ENCODE measurements at places on chromosomes 4 and X. TPM values are rescaled to one million over a fixed set of nuclear protein-coding genes. Genes with fewer than 3 reads are reported as not detected.

- DNase-seq: no peak
Measured at GRCh38 chrX:70301716-70302115, 11.8 kb downstream of the KIF4A start.

DNA sequence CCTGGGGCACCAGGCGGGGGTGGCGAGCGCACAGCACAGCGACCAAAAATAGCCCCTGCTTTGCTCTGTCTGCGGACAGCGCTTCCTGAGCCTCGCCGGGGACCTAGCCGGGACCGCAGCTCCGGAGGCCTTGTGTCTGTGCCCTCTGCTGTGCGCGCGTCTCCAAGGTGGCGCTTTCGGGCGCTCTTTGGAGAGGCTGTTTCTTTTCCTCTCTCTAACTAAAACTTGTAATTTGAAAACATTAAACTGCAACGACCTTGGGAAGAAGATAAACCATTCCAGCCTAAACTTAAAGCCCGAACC is 3.4 kb downstream of the ARX start:
- no peak for DNase-seq

GRCh38 chr4:56099378-56099786 is 150.6 kb downstream of the CEP135 start:
- no peak for DNase-seq

- DNase-seq: no peak
Measured at GRCh38 chrX:66632981-66633380, 5.9 kb downstream of the EDA2R start.

- DNase-seq: no peak
Measured at GRCh38 chrX:32687379-32687778, 524.0 kb downstream of the DMD start.

GRCh38 chrX:71214604-71215337 is 8.3 kb upstream of the GJB1 start:
- DNase-seq: no peak

DNA sequence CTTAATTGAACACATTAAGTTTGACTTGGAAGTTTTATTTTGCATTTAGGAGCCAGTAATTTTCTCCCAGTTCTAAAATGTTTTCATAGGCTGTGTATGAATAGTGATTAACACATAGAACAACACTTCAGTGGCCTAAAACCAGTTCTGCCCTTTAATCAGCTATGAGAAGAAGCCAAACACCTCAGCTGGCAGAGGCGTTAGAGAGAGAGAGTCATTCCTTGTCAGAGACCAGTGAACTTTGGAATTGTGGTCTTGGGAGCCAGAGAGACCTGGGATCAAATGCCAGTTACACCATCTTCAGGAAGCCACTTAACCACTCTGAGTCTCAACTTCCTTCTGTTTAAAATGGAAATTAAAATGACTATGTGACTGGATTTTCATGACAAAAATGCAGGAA is 39.3 kb upstream of the PRPS2 start:
- DNase-seq: no peak

DNA sequence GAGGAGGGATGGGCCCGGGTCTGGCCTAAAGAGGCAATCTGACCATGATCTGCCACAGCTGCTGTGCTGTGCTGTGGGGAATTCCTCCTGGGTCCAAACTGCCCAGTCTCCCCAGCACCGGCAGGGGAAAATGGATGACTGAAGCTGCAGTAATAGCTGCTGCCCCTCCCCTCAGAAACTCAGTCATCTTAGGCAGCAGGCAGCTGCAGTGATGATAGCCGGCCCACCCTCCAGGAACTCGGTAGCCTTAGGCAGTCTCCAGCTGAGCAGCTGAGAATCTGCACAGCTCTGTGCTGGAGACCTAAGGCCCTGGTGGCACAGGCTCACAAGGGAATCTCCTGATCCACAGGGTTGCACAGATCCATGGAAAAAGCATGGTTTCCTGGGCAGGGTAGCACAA is 113.4 kb upstream of the USP38 start:
- no peak for DNase-seq

- no peak for DNase-seq
Measured at GRCh38 chrX:41973208-41973607, 49.9 kb upstream of the CASK start.

DNA sequence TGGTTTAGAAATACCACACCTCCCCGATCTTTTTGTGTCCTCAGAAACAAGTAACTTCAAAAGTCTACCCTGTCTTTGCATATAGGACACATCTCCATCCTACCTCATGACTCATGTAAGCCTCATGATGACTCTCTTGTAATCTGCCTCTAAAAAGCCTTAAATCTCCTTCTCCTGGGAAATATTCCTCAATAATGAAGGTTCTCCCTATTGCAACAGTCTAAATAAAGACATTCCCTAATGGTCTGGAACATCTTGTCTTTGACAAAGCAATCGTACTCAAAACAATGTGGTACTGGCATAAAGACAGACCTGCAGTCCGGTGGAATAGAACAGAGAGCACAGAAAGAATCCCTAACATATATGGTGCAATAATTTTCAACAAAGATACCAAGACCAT is 257.7 kb downstream of the OPHN1 start:
- no peak for DNase-seq

GRCh38 chrX:31099536-31100090 is 27.8 kb upstream of the FTHL17 start:
- no peak for DNase-seq

DNA sequence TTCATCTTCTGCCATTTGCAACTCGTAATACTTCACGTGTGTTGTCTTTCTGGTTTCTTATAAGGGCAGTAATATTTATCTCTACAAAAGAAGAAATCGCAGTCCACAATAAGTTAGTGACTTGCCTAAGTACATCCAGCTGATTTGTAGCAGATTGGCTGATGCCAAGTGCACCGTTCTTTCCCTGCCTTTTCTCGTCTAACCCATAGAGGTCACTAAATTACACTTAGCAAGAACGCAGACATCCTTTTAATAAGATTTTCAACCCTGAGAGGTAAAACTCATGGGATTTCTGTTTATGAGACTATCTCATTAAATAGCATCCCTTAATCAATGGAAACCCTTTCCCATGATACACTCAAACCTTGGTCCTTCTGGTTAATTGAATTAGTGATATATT is 408.6 kb upstream of the ACTRT1 start:
- no peak for DNase-seq

DNA sequence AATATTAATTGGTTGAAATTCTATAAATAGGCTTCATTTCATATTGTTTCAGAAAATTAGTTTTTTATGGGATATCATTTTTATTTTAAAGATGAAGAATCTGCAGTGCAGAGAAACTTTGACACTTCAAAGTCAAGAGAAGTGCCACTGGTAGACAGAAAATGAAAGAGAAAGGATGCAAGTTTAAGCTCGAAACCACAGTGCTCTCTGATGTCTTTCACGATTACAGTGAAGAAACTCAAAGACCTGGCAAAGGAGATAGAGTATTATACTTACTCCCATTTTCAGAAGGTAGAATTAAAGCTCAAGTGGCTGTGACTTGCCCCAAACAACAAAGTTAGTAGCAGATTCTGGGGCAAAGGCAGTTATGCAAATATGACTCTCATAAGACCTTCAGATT is 745.4 kb downstream of the TECRL start:
- no peak for DNase-seq

DNA sequence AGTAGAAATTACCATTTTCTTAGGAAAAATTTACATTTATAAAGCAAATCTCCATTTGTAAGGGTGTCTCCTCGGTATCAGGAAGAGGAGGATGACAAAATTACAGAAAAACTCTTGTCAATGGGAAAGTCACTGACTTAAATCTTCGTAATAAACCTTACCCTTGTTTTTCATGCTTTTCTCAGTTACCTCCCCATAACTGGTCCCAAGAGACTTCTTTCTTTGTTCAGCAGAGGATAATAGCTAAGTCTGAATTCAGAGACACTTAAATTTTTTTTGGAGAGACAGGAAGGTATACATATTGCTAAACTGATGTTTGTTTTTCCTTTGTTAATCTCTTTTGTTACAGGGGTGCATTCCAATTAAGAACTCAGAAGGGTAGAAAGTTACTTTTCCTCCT is 125.5 kb upstream of the JADE1 start:
- no peak for DNase-seq

- DNase-seq: no peak
Measured at GRCh38 chrX:130121505-130121800, 11.2 kb upstream of the ELF4 start.

DNA sequence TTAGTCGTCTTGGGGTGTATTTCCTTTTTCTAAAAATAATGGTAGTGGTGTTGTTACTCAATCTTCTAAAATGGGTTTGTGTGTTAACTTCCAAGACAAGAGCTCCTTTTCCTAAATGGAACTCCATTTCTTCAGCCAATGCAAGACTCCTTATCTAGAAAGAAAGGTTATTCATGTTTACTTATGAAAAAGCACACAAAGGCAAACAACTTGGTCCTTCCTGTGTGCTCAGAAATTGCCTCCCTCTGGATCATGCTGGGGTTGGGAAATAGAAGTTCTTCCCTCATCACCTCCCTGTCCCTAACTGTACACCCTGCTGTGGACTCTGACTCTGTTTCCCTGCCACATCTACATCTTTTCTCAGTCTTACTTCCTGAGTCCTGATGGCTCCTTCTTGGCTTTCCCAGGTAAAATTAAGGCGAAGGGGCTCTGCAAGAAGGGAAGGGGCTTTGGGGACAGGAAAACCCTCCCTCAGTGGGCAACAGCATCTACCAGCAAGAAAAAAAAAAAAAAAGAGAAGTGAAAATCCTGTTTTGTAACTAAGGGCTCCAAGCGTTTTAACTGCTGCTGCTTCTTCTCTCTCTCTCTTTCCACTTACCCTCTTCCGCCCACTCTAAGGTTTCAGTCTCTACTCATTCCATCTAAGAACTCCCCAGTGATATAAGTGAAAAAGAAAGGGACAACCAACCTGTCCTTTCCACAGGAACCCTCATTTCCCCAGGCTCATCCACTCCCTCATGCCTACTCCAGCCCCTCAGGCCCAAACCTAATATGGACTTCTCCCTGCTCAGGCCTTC is 19.8 kb upstream of the TASL start:
- no peak for DNase-seq

DNA sequence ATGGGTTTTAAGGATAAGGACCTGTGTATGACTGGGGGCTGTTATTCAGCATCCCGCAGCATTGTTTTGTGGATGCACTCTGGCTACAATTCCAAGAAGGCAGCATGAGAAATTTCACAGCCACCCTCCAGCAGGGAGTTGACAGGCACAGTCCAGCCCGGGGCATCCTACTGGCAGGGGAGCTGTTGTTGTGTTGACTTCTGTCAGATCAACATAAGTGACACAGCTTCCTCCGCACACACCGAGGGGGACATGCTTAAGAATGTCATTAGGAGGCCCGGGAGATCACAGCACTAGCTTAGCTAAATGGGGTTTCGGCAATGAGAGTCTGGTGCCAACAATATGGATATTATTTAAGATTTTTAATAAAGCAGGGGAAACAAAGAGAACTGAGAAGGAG is 326.5 kb downstream of the ASMT start:
- DNase-seq: no peak

DNA sequence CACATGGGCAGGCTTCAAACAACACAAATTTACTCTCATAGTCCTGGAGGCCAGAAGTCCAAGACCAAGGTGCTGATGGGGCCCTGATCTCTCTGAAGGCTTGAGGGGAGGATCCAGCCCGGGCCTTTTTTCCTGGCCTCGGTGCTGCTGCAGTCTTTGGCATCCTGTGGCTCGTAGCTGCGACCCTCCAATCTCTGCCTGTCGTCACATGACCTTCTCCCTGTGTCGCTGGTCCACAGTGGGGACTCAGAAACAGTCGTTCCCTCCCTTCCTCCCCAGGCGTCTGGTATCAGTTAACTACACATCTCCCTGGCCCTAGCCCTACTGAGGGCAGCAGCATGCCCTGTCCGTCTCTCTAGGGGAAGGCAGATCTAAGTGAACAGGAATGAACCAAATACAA is 19.1 kb upstream of the MSX1 start:
- DNase-seq: no peak

DNA sequence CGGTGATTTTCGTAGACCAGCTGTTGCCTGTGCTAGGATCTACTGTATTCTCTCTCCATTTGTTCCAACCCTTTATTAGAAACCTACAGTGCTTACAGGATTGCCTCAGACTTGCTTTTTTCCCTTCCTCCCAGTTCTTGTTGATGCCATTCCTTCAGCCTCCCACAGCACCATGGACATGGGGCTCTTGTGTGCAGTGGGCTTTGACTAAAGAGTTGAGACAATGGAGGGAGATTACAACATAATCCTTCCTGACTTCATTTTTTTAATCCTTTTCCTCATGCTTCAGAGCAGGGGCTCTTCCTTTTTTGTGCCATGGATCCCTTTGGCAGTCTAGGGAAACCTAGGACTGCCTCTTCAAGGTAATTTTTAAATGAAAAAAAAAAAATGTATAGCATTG is 92.1 kb downstream of the BMPR1B start:
- no peak for DNase-seq

GRCh38 chr4:87543835-87544461 is 14.8 kb upstream of the SPARCL1 start:
- DNase-seq: no peak

DNA sequence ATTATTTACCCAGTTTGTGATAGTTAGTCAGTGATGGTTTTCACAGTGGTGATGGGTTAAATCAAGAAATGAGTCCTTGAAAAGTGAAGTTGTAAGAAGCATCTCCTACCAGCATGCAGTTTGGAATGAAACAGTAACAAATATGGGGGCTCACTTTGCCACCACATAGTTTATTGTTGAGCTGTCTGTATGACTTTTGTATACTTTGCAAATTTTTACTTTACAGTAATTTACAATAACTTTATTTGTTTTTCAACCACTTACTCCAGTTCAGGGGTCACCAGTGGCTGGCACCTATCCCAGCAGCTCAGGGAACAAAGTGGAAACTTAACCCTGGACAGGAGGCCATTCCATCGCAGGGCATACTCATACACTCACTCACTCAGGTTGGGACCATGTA is 64.5 kb upstream of the ANKRD50 start:
- no peak for DNase-seq

SLC6A14 gene
- 0.19 TPM for polyA plus RNA-seq

CFI gene
- 76.1 TPM for polyA plus RNA-seq

CHRDL1 gene
- 9.8 TPM for polyA plus RNA-seq

COMMD8 gene
- 35.8 TPM for polyA plus RNA-seq

HERC6 gene
- 7.4 TPM for polyA plus RNA-seq

GPRIN3 gene
- 10.5 TPM for polyA plus RNA-seq

MTCP1 gene
- 18.8 TPM for polyA plus RNA-seq

ARSJ gene
- 16.2 TPM for polyA plus RNA-seq

LRCH2 gene
- polyA plus RNA-seq: 11.5 TPM

All from renal cortex interstitium (tissue), 15 donors.